ENCODE measurements at places on chromosomes 3 and 15.

GRCh38 chr3:17035033-17035432 is 150.3 kb downstream of the PLCL2 start:
- DNase-seq: no peak

GRCh38 chr3:119311081-119311925 is 17.1 kb downstream of the ARHGAP31 start:
- no peak for DNase-seq

- peak; percentile 52 for DNase-seq
Observed at GRCh38 chr3:151316267-151316991, at the start of gene GPR87. GPR87 (minus strand) TSS chr3:151316820; CDS start chr3:151300100, 16,720 bp downstream.

DNA sequence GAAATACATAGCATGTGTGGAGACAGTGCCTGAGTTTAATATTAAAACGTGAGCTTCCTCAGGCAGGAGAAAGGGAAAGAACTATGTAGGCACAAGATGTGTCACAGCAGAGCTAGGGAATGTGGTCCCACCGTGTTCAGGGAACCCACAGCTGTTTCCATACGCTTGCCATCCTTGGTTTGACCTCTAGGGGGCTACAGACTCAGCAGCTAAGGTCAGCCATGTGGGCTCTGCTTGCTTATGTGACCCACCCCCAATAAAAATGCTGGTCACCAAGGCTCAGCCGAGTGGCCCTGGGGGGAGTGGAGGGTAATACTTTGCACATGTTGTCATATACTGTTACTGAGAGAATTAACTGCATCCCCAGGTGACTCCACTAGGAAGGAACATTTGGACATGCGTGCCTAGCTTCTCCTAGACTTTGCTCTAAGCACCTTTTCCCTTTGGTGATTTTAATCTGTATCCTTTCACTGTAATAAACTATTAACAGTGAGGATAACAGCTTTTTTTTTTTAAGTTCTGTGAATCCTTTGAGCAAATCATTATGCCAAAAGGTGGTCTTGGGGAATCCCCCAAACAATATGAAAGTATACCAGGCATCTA is 3.3 kb downstream of the TUBGCP5 start:
- peak; percentile 31 for DNase-seq

DNA sequence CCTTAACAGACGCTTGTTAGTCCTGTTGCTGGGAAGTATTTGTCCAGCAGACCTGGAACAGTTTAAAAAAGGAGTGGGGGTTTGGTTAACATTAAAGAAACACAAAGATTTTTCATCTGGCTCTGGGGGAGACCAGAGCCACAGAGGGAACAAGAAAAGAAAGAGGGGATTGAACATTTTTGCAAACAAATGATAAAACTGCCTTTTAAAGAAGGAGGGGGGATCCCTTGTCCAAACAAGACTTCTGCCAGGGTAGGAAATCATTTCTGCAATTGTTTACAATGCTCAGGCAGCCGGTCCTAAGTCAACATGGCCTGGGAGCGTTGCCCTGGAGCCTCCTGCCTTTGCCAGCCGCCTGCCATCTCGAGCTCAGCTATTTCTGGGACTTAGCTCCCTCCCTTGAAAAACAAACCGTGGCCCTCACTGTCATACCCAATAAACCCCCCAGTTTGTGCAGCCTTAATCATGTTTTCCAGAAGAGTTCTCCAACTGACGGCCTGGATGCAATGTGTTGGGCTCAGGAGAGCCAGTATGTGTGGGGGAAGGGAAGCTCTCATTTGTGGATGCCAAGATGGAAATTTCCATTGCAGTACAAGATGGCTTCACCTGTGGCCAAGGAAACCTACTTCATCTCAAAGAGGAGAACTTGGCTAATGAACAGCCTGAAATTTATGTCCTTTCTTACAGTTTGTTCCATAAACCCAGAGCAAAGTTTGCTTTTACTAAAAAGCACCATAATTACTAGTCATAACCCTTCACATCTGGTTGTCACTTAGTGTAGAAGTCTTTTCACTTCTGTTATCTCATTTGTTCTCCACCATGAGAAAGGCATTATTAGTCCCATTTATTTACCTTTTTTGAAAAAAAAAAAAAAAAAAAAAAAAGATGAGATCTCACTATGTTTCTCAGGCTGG is 75.9 kb upstream of the RNU6-1 start:
- DNase-seq: peak; percentile 26

DNA sequence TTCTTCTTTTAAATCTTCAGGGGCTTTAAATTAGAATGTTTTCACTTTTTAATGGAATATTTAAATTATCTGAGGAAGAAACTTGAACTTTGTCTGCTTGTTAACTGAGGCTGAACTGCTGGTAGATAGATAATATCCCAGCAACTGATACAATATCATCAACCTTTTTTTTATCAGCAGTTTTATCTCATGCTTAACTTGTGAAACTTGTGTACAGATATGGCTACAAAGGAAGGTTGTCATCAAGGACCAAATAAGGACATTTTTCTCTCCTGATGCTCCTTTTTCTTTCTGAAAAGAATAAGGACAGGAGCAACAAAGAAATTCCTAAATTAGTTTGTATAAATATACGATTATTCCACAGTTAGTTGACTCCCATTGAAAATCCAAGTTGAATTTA is 66.4 kb upstream of the KBTBD8 start:
- DNase-seq: no peak

GRCh38 chr3:29065211-29065785 is 215.6 kb upstream of the RBMS3 start:
- DNase-seq: peak; percentile 56

DNA sequence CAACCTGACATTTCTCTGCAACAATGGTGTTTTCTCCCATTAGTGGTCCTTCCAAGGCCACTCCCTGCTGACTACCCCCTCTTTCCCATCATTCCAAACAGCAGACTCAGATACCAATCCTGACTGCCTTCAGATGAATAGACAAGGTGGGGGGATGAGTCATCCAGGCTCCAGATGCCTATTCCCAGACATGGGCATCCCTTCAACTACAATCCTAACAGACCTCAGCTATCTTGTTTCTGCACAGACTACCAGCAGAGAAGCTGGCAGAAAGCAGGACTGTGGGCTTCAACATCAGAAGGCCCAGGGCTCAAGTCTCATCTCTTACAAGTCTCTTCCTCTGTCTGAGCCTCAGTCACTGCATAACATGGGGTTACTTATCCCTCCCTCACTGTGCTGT is 2.2 kb downstream of the RBP1 start:
- no peak for DNase-seq

GRCh38 chr15:95141486-95141885 is 910.1 kb downstream of the MCTP2 start:
- no peak for DNase-seq

DNA sequence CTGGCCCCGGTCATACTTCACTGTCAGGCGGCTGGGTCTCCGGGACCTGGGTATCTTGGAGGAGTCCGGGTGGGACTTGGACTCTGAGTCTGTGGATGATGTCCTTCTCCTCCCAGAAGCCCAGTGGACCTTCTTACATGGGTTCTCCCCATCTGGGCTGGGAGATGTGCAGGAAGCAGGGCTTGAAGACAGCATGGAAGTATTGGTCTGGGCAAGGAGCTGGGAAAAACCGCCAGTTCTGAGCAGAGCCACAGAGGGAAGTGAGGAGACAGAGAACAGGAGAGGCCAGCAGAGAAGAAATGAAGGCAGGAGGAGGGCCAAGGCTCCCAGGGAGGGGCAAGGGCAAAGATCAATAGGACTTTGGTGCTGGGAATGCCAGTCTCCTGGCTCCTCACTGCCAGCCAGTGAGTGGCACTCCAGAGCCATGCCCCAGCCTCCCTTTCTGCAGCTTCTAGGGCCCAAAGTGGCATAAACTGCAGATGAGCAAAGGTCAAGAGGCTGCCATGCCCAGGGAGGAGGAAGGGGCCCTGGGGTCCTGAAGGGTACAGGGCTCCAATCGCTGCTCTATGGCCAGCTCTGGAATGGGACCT is at the start of gene PPP1R14D:
Gene PPP1R14D, minus strand, starts transcription at position 262 of the 590 bp plus-strand sequence. Its CDS starts 67 bp downstream, at position 195.
- DNase-seq: no peak

DNA sequence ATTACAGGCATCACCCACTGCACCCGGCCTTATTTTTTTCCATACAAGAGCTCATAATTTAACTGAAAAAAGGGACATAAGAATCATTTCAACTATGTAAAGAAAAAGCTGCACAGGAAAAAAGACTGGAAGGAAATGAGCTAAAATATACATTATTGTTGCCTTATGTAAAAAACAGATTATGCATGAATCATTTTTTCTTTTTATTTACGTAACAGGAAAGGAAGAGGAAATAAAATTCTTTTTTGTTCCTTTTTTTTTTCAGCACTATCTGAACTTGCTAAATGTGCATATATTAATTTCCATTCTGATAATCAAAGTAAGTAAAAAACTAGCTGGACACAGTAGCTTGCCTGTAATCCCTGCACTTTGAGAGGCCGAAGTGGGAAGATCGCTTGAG is 12.1 kb downstream of the KIF9 start:
- no peak for DNase-seq

DNA sequence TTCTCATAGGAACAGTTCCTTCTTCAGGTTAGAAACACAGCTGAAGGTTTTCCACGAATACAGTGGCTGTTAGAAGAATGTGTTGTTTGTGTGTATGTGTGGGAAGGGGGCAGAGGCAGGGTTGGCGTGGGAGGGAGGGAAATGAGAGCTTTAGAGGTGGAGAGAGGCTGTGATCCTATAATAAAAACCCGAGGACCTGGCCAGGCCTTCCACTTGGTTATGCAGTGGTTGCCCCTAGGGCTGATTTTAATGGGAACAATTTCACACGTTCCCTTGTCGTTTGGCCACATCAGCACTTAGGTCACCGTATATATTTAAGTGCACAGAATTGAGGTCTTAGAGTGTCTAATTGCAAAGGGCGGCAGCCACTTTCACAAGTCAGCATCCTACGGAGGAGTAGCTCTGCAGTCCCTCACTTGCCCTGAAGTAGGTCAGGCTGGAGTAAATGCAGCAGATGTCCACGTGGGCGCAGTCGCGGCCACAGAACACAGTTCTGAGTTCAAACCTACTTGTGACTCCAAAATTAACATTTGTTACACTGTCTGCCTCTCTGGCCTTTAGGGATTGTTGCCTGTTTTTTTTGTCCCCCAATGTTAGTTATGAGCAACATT is 85.6 kb downstream of the PDCD6IP start:
- DNase-seq: no peak

DNA sequence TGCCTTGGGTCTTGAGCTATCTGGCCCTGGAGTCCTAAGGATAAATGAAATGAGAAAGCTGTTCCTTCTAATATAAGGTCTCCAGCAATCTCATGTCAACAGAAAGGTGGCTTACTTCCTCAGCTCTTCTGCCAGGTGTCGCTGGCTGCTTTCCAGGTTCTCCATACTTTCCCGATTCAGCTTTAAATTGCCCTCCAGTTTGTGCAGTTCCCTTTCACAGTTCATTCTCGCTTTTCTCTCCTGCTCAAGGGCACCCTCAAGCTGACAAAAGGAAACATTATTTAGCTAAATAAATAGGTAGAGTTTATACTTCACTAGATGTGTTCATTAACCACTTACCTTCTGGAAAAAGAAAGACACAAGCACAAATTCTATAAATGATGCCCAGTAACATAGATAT is 73.0 kb downstream of the MYH15 start:
- DNase-seq: no peak

DNA sequence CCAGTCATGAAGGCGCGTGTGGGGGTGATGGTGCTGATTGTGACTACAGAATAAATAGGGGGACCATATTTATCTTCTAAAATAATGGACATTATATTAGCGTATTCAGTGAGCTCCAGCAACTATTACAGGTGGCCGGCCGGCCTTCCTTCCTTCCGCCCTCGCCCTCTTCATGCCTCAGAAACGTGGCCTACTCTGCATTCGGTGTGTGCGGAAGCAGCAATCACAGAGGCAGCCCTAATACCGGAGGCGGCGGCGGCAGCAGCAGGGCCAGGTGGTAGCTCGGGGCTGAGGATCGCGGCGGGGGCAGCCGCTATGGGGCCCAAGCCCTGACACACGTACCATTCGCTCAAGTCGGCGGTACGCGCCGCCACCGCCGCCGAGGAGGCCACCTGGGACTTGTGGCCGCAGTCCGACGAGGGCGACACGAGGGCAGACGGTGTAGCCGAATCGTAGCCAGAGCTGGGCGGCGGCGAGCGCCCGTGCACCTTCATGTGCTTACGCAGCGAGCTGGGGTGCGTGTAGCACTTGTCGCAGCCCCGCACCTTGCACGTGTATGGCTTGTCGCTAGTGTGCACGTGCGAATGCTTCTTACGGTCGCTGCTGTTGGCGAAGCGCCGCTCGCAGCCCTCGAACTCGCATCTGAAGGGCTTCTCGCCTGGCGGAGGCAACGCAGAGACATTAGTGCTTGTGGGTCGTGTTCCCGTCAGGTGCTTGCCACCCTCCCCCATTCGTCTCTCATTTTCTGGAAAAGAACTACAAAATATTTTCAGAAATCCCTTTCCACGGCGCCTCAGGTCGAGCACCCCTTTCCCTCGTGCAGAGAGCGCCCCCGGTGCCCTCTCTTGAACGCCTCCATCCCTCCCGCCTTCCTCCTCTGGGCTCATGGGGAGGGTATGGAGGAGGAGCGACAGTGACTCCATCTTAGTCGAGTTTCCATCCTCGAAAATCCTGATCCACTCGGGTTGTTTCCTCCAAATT is 15.5 kb downstream of the ZIC4 start:
- DNase-seq: no peak

GRCh38 chr15:79447060-79447459 is 14.9 kb downstream of the MINAR1 start:
- DNase-seq: no peak

DNA sequence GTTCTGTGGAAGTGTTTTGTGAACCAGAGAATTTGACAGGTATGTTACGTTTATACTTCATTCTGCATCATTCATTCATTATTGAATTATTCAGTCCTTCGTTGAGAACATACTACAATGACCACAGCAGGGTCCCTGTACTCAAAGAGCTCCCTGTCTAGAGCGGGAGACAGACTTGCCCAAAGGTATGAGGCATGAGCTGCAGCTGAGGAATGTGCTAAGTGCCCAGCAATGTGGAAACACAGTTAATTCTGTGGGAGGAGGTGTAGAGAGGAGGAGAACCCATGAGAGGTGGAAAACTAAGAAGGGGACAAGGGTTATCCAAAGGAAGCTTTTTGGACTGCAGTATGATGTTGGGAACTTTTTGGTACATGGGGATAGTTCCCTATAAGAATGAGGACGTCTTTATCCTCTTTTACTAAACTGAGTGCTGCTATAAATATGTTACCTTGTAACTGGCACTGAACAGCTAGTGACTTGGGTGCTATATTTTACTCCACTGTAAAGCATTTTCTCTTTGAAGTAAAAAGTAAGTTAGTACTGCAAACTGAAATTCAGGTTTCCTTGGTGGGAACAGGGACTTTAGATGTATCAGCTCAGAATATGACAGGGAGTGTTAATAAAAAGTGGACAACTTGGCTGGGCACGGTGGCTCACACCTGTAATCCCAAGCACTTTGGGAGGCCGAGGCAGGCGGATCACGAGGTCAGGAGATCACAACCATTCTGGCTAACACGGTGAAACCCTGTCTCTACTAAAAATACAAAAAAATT is 5.7 kb downstream of the SMAD3 start:
- no peak for DNase-seq

DNA sequence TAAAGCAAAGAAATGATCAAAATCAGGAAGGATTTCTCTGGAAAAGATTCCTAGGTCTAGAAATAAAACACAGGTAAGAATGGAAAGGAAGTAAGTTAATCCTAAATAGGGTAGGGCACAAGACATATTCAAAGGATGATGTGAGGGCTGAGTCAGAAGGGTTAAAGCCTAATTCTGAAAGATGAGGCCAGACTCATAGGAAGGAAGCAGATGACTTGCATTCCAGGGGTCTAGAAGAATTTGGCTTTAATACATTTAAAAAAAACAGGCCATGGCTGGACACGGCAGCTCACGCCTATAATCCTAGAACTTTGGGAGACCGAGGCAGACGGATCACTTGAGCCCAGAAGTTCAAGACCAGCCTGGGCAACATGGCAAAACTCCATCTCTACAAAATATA is 3.2 kb downstream of the SSR3 start:
- DNase-seq: no peak

- no peak for DNase-seq
Observed at GRCh38 chr3:151283907-151284461, 5.6 kb upstream of the P2RY14 start.
